ENCODE measurements at places on chromosomes 16 and 17.

- DNase-seq, result no peak
These were observed 39.3 kb downstream of the CHD9 start for GRCh38 chr16:53094013-53094630.

- DNase-seq, result no peak
These were observed 247.2 kb downstream of the XYLT1 start for GRCh38 chr16:17223576-17223975.

- DNase-seq, result no peak
These were observed 3.0 kb downstream of the NUDT16L1 start for GRCh38 chr16:4696172-4696904.

DNA sequence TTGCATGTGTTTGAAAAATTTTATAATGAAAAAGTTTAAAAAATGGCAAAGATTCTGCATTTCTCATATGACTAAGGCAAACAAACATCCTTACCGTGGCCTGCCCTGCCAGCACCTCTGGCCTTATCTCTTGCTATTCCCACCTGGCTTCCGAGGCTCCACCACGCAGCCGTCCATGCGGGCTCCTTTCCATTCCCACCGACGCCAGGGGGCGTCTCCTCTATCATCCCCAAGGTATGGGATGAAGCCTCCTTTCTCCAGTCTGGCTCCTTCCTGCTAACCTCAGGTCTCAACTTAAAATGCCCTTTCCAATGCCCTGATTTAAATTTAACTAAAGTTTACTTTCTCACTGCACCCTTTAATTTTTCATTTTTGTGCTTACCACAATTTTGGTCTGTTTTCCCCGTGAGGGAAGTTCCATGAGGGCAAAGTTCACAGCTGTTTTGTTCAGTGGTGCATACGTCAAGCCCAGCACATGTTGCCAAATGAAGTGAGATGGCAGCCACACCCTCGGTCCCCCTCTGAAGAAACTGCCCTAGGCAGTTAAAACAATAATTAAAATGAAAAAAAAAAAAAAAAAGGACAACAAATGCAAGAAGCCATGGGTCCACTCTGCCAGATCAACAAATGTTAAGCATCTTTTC is 13.3 kb upstream of the SDK2 start:
- DNase-seq, result no peak

DNA sequence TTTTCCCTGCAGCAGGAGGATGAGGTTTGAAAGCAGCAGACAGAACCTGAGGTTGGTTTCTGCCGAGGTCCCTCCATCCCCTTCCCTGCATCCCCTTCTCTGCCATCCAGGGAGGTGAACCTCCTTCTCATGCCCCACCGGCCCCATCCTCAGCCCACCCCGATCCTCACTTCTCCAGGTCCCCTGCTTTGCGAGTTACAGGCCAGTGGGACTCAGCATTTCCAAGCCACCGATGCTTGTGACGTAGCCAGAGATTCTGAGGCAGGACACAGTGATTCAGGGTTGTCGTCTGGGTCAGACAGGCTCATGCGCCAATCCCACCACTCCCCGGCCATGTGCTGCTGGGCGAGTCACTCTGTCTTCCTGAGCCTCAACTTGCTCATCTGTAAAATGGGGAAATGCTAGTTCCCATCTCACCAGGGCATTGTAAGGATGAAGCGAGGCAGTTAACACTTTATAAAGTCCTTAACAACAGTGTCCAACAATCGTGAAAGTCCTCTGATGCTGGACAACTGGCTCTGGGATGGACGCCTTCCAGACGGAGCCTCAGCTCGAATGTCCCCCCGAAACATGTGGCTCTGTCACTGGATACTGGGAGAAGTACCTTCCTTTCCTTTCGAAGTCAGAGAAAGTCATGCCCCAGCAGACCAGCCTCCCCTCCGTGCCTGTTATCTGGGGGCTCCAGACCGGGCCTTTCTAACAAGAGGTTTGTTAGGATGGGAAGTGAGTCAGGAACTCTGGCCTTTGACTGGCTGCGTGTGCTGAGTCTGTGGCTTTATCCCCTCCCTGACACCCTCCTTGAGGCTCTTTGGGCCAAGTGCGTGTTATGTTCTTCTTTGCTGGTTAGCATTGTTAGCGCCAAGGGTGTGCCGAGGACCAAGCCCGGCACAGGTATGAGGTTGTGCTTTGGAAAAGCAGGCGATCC is 21.9 kb downstream of the SEC14L5 start:
- DNase-seq, result no peak

GRCh38 chr17:732067-732901 is at the start of gene TLCD3A:
Gene TLCD3A, plus strand, starts transcription at chr17:732596. Its CDS starts 52 bp downstream, at chr17:732648.
- DNase-seq, result no peak

- DNase-seq, result no peak
These were observed 55.4 kb upstream of the HAPSTR1 start for GRCh38 chr16:9035996-9036395.

DNA sequence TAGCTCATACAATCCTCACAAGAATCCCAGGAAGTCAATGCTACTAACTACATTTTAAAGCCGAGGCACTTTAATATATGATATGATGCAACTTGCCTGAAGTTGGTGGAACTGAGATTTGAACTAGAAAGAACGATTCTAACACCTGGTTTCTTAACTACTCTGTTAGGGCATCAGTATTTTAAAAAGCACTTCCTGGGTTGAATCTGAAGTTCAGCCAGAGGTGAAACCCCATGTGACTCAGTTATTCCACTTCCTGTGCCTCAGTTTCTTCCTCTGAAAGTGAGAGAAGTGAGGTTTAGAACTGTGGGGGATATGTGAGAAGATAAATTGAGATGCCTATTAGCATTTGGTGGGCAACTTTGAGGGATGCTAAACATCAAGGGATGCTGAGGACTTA is 129.4 kb upstream of the ANKFN1 start:
- DNase-seq, result no peak

- DNase-seq, result no peak
These were observed 831 bp downstream of the RPL13 start for GRCh38 chr16:89561142-89561883.

DNA sequence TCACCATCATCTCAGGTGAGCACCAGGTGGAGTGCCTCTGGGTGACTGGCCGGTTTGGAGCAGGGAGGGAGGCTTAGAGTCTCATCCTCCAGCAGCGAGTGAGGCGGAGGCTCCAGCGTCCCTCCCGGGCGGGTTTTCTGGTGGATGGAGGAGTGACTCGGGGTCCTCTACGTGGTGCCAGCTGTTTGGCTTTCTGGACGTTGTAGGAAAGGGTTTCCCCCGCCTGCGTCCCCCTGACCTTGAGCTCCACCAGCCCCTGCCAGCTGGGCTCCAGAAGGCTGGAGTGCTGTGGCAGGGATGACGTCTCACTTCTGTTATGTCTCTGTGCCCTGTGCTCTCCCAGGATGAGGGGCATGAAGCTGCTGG is 522 bp downstream of the DNASE1 start:
- DNase-seq, result no peak

DNA sequence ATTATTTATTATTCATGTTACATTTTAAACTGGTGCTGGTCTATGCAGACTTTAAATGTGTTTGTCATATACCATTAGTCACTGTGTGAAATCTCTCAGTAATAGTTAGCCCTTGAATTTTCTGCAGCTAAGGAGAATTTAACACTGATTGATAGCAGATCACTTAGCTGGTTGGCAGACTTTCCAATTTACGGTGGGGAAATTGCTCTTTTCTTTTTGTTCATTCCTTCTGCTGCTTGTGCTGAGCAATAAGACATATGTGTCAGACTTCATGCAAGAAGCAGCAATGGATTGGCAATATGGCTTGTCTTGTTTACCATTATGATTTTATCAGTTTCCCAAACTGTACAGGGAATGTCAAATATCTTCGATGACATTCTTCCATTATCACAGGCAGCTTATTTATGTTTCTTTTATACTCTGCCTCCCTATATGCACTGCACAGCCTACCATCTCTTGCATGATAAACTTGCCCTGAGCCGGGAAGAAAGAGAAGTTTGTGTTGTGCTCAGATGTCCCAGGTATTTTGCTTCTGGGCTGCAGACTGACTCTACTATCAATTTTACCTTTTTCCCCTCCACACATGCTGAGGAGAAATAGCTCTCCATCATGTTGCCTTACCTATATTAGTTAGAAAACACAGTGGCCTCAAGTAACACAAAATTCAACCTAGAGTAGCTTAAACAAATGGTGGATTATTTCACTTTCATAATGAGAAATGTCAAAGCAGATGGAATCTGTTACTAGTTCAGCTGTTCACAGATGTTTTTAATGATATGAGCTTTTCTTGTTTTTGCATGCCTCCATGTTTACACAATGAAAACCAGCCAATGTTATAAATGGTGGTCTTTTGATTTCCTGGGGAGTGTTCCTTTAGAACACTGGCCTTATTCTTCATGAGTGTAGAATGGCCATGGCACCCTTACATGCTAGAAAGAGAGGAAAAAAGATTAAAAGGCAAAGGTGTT is 968.1 kb upstream of the GOT2 start:
- peak; percentile 37 for DNase-seq

DNA sequence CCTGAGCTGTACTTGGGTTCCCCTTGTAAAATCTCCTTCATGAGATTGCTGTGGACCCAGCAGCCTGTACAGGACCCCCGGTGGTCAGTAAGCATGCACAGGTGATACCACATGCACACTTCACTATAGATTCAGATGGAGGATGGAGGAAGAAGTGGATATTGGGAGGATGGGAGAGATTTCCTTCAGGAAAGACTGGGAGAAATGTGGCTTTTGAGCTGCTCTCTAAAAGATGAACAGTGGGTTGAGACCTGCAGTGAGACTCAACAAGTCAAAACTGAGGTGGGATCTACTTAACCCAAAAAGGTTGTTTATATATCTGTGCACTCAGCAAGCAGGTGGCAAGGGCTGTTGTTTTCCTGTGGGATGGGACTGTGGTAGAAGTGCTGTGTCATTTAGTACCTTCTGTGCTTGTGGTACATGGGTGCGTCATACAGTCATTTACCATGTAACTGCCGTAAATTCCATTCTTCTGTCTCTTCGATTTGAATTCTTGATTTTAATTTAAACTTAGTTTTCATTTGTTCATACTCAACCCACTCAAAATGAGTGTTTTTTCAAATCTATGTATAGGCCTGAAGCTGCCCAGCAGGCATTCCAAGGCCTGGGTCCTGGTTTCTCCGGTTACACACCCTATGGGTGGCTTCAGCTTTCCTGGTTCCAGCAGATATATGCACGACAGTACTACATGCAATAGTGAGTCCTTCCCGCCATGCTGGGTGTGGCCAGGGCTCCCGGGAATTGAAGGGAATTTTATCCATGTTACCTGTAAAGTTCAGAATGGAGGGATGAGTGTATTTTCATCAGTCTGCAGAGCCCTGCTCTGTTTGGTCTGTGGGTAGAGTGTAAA is 6.9 kb downstream of the HERPUD1 start:
- DNase-seq, result no peak

DNA sequence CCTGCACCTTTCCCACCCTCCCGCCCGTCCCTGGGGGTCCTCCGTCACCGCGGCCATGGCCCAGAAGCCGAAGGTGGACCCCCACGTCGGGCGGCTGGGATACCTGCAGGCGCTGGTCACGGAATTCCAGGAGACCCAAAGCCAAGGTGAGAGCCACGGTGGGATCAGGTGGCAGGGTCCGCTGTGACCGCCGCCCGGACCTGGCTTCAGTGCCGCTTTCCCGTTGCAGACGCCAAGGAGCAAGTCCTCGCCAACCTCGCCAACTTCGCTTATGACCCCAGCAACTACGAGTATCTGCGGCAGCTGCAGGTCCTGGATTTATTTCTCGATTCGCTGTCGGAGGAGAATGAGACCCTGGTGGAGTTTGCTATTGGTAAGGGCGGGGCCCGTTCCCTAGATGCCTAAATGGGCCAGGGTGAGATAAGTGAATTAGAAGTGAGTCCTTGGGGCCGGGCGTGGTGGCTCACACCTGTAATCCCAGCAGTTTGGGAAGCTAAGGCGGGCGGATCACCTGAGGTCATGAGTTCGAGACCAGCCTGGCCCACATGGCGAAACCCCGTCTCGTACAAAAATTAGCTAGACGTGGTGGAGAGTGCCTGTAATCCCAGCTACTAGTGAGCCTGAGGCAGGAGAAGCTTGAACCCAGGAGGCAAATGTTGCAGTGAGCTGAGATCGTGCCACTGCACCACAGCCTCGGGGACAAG is 617 bp downstream of the ARMC7 start:
- no peak for DNase-seq

GRCh38 chr17:72684405-72685020 is 408.0 kb downstream of the SLC39A11 start:
- no peak for DNase-seq

DNA sequence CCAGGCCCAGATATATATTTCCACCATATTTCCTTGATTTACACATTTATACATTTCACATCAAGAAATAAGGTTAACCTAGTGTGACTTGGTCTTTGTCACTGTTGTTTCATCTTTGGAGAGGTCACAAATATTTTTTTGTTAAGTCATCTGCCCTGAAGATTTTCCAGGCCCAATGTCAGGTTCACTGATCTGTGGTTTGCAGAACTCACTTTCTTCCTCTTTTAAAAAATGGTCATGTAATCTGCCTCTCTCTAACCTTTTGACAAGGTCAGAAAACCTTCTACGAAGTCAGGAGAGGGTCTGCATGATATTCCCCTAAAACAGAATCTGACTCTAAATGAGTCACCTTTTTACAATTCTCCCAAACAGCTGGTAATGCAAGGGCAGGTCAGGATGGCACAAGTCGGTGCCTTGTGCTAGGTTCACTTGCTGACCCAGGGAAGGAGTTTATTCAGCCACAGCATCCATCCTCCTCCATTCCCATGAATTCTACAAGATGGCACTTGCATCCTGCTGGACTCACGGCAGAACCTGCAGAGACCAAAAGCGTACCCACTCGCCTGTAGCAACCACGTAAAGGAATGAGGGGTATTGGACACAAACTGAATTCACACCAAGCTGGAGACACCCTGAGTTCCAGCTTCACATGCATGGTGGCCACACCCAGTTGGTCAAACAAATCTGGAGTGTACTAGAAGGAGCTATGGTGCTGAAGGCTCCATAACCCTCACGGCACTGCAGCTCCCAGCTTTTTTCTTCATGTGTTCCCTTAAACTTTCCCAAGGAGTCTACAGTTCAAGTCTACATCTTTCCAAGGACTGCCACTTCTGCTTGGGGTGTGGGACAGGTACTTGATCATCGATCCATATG is 1.6 kb upstream of the KIAA0513 start:
- DNase-seq, result no peak

DNA sequence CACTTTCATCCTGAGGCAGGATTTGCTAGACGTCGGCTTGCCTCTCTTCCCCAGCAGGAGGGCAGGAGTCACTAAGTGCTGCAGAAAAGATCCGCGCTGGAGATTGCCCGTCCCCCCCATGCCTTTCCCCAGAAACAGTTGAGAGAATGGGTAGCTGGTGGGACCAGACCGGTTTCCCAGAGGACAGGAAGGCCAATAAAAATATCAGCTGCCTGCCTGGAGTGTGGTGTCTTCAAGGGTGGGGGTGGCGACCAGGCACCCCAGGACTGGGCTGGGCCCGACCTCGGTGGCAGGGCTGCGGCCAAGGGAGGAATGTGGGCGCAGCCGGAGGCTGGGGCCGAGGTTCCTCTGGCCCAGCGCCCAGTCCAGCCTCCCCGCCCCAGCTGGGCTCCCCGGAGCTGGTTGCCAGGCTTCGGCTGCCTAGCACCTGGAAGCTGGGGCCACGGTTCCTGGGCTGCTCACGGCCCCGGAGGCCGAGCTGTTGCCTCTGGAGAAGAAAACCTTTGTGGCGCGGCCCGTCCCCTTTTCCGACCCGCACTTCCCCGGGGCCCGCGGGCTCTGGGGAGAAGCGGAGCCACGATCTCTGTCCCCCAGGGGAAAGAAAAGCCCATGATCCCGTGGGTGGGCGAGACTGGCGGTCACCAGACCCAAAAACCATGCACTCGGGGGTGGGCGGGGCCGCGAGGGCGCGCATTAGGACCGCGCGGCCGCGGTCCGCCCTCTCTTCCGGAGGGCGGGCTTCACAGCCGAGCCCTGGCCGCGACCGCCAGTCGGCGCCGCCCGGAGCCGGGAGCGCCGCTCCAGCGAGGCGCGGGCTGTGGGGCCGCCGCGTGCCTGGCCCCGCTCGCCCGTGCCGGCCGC is at the start of gene TRAF4:
Gene TRAF4 (plus strand): TSS at position 769 of the 861 bp plus-strand sequence. CDS start 102 bp downstream, outside the sequence.
- DNase-seq, result peak; percentile 69

GRCh38 chr16:73615071-73615940 is 567.4 kb upstream of the ZFHX3 start:
- DNase-seq, result no peak

Measured in retinal pigment epithelial cell (primary cell).